ENCODE measurements at places on chromosomes 2 and 18.

DNA sequence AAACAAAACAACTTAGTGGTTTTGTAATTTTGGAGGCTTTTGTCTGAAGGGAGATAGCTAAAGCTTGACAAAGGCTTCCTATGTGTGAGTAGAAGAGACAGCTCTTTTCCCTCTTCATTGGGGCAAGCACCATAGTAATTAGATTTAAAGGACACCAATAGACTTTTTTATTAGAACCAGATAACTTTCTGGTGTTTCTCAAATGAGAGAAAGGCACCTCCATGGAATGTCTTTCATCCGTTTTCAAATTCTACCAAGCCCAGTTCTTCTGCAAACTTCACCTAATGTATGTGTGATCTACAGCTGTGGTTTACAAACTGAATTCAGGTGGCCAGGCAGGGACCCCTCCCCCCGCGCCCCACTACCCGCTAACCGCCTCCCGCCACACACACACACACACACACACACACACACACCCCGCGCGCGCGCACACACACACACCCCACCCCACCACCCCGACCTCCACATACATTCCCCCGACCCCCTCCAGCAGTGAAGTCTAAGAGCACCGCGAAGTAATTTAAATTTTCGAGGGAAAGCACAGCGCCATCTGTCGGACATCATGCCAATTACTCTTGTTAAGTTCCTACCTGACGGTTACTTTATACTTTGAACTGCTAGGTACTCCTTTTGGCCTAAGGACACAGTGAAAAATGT is 31.6 kb upstream of the PPP1R1C start:
- peak; percentile 33 for DNase-seq

DNA sequence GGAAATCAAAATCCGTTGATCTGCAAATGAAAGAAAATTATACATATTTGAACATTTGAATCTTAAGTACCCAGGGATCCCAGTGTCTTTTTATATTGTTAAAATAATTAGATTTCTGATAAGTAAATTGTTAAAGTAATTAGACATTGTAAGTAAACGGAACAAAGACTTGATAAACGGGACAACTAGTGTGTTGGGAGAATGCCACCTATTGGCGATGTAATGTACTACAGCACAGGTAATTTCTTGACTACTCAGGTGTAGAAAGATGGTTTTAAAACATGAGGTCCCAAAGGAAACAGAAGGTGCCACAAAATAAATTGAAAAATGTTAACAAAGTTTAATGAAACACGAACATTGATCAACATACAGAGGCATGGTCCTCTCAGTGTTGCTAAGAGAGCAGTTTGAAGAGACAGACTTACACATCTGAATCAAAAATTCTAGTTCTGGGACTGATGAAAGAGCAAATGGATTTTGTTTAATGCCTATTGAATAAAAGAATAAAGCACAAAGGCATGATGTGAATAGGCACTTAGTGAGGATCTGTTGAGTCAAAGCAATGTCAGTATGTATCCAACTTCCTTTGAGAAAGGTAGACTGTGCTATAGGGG is 103.4 kb upstream of the RASGRP3 start:
- no peak for DNase-seq

- DNase-seq: no peak
Observed at GRCh38 chr2:113273027-113273551, 5.6 kb downstream of the PAX8 start.

DNA sequence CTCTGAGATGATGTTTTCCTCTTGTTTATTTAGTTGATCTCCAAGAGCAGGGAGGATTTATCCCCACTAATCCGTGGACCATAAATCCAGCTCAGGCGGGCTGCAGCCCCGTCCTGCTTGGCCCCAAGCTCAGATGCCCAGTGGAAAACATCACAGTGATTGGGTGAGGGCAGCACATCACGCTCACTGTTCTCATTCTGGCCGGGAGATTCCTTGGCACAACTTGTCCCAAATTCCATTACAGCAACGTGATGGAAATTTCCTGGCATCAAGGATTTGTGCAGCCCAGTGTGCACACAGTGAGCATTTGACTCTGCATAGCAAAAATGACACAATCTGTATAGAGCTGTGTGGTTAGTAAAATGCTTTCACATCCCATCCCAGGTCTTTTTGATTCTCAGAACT is 96.8 kb downstream of the VAPA start:
- DNase-seq: no peak

- DNase-seq: no peak
Observed at GRCh38 chr2:85861180-85861579, 27.6 kb downstream of the ST3GAL5 start.

GRCh38 chr2:154452906-154453493 is 245.5 kb upstream of the KCNJ3 start:
- no peak for DNase-seq

DNA sequence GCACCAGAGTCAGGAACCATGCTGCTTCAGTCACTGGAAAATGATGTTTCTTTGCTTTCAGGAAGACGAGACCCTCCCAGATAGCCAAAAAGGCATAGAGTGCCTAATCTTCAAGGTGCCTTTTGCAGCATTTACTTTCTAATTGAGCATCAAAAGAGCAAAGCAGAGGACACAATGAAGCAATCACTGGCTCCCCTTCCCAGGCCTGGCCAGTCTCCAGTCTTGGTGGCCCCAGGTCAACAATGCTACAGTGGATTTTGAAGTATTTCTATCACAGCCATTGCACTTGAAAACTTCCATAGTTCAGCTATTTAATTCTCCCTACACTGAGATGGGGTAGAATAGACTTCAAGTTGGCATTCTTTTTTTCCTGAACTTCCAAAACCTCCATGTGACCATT is 15.4 kb downstream of the ZBTB7C start:
- no peak for DNase-seq

GRCh38 chr2:2729246-2729645 is 398.2 kb upstream of the MYT1L start:
- no peak for DNase-seq

DNA sequence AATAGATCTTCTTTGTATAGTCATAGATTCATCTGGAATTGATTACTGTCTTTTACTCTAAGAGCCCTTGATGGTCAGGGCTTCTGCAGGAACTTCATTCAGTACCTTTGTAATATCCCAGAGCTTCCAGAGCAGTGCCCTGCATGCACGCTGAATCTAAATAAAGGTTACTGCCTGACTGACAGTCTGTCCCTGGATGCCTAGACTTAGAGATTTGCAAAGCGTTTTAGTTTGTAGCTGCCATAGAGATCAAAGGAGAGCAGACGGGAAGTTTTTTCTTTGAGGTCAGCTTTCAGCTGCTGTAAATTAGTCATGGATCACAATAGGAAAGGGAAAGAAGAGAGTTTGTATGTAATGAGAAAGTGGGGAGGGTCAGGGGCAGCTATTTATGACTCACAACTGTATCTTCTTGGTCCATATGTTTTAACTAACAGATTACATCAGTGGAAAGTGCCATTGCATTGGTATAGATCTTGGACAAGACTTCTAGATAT is 45.2 kb upstream of the NYAP2 start:
- DNase-seq: no peak

- no peak for DNase-seq
Observed at GRCh38 chr2:236169741-236170589, 1.8 kb upstream of the GBX2 start.

- DNase-seq: no peak
Observed at GRCh38 chr18:3453540-3454364, 3.8 kb downstream of the TGIF1 start.

- DNase-seq: no peak
Observed at GRCh38 chr2:141260911-141261310, 869.9 kb downstream of the LRP1B start.

DNA sequence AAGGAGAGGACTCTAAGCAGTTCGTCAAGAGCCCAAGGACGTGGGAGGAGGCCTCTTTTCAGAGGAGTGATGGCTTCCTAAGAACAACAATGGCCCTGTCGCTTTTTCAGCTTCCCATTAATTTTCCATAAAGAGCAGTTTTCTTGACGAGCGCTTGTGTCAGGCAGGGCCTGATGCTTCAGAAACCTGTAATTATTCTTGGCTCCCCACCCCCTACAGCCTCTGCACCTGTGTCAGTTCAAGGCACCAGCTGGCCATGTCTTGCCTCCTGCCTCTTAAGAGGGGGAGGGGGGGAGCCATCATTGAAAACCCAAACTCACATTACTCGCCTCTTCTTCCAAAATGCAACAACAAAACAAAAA is 32.3 kb downstream of the KLF7 start:
- no peak for DNase-seq

DNA sequence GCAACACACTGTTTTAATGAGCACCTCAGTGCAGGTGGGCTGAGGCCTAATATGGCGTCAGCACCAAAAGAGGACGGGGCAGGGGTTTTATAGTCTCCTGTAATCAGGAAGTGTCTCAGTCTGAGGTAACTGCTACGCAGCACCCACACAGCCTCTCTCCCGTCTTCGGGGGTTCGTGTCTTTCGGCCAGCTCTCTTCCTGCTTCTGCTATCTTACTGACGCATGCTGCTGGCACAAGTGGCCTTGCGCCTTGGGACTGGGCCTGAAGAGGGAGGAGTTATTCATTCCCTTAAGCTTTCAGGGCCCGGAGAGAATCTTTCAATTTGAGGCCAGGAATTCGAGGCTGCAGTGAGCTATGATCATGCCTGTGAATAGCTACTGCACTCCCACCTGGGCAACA is 14.5 kb upstream of the PAPOLG start:
- DNase-seq: no peak

- DNase-seq: no peak
Observed at GRCh38 chr18:79800371-79801180, 2.8 kb downstream of the KCNG2 start.

DNA sequence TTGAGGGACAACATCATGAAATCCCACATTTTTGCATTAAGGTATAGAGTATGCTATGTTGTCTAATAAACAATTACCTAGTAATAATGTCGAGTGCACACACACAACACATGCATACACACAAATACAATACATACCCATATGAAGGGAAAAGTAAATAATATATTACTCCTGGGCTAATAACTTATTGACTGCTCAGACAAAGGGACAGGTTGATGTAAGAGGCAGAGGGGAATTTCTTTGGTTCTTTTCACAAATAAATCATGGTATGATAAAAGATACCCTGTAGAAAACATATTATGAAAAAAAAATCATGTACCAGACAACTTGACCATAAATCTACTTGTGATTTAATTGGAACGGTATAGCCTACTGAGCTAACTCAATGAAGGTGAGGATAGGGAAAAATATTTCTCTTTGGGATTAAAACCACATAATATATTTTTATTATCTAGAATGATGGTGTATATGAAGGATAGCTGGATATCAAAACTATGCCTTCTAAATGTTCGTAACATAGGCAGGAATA is 398.7 kb upstream of the LRRTM4 start:
- DNase-seq: no peak

- no peak for DNase-seq
Observed at GRCh38 chr2:27772804-27773203, 1.3 kb downstream of the MRPL33 start.

- no peak for DNase-seq
Observed at GRCh38 chr2:228762565-228762964, 508.5 kb downstream of the PID1 start.

- DNase-seq: no peak
Observed at GRCh38 chr2:55395724-55396605, 23.7 kb downstream of the CCDC88A start.

- no peak for DNase-seq
Observed at GRCh38 chr2:64847930-64848329, 141.3 kb upstream of the SLC1A4 start.

DNA sequence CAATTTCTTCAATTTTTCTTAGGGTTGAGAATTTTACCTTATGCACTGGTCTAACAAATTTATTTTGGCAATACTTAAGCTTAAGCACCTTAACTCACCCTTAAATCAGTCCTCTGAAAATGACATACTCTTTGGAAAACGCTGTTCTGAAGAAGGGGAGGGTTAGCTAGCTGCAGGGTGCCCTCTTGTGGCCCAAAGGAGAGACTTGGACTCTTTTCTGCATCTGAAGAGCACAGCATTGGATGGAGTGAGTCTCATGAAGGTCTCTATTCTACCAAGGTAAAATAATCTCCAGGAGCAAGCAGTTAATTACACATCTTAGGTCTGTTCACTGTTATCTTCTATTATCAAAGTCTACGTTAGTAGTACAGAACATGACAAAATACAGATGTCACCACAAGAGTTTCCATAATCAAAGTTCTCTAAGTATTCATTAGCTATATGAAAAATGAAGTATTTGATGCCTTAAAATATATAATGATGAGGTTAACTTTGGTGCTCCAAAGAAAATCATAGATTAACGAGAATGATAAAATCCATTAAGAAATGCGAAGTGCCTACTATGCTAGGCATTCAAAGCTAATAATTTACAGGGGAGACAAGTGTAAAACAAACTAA is 24.4 kb downstream of the PUM2 start:
- peak; percentile 17 for DNase-seq
